ENCODE measurements at places on chromosomes 1 and 21.

GRCh38 chr1:228261706-228262105 lies 53.9 kb downstream of the OBSCN start:
- no peak for DNase-seq

- no peak for DNase-seq
These were observed 70.9 kb upstream of the COL6A1 start for GRCh38 chr21:45910548-45911221.

- DNase-seq, result no peak
These were observed 82.0 kb upstream of the PTGFR start for GRCh38 chr1:78408810-78409209.

DNA sequence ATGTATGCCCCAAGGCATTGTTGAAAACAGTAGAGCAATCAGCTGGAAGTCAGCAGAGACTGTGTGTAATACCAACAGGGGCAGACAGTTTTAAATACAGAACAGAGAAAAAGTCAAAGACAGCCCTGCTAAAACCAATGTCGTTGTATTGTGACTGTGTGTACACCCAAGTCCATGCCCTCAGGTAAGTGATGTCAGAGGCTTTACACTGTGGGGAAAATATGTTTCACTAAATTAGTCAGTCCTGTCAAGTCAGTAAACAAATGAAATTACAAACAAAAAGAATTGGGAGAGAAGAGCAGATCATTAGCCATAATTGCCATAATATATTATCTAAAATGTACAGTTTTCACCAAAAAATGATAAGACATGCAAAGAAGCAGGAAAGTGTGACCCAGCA lies 2.4 kb upstream of the CYP2J2 start:
- no peak for DNase-seq

GRCh38 chr1:151001602-151002001 lies 5.1 kb downstream of the MINDY1 start:
- DNase-seq, result no peak

- no peak for DNase-seq
These were observed 98.4 kb upstream of the TNR start for GRCh38 chr1:175841738-175842187.

- no peak for DNase-seq
These were observed 10.1 kb downstream of the DIPK1A start for GRCh38 chr1:92951141-92951582.

DNA sequence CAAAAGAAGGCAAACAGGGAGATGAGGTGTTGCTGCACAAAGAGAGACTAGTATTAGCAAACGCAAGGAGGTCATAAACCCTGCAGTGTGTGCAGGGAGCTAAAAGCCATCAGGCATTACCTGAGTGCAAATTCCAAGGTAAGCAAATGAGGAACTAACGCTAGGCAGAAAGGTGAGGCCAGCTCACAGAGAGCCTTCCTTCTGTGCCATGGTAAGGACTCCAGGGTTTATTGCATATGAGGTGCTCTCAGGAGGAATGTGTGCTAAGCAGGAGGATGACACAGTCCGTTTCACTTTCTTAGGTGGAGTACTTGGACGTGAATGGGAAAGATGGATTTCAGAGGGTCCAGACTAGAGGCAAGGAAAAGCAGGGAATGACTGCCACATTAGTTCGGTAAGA lies 44.6 kb upstream of the MYBPHL start:
- DNase-seq, result no peak

GRCh38 chr21:38247738-38248510 lies 8.9 kb upstream of the KCNJ15 start:
- DNase-seq, result no peak

GRCh38 chr1:115556236-115556635 lies 85.5 kb upstream of the VANGL1 start:
- DNase-seq, result no peak

DNA sequence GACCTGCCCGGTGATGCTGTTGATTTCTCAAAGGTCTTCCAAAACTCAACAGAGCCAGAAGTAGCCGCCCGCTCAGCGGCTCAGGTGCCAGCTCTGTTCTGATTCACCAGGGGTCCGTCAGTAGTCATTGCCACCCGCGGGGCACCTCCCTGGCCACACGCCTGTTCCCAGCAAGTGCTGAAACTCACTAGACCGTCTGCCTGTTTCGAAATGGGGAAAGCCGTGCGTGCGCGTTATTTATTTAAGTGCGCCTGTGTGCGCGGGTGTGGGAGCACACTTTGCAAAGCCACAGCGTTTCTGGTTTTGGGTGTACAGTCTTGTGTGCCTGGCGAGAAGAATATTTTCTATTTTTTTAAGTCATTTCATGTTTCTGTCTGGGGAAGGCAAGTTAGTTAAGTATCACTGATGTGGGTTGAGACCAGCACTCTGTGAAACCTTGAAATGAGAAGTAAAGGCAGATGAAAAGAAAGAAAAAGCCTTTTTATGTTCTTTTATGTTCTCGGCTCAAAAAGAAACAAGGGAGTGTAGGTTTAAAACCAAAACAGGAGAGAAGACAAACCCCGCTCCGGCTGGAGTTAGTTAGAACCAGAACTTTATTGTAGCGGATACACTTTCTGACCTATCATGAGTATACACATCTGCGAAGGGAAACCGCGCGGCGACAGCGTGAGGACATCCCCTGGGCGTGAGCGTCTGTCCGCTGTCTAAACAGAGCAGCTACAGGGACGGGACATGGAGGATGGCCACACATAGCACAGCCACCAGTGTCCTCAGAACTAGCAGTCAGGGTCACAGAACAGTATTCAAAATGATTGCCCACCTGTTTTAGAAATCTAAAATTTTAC lies 77.1 kb downstream of the PIK3CD start:
- DNase-seq, result no peak

GRCh38 chr21:39097335-39097861 lies 85.9 kb downstream of the PSMG1 start:
- DNase-seq, result no peak

- no peak for DNase-seq
These were observed 49.0 kb downstream of the LTN1 start for GRCh38 chr21:28943631-28944030.

GRCh38 chr1:41784531-41785274 lies 134.0 kb downstream of the HIVEP3 start:
- DNase-seq, result no peak

GRCh38 chr1:31930836-31931592 lies 7.2 kb downstream of the PTP4A2 start:
- DNase-seq, result no peak

- DNase-seq, result no peak
These were observed 29.4 kb downstream of the SPATA17 start for GRCh38 chr1:217660353-217661062.

GRCh38 chr1:67367370-67368045 lies 59.8 kb downstream of the IL12RB2 start:
- DNase-seq, result no peak

DNA sequence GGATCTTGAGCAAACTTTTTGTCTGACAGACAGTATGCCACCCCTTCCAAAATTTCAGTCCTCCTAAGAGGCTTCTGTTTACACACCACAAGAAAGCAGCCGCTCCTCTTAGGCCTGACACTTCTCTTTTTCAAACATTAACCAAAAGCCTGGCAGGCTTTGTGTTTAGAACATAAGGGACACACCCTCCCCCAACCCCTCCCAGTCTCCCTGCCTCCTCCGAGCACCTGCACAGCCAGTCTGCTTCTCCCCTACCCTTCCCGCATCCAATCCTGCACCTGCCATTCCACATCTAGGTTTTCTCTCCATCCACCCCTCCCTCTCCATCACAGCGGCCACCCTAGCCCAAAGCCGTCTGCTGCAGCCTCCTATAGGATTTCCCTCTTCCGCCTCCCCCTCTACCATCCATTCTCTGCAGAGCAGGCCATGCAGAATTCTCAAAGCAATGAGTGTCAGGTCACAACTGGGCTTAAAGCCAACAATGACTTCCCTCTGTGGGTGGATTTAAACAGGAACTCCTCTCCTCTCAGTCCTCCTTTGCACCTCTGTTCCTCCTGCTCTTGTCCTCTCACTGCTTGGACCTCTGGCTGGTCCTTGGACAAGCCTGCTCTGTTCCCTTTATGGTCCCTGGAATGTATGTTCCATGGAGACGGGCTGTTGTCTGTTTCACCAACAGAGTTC lies 478.2 kb downstream of the NPHP4 start:
- no peak for DNase-seq

GRCh38 chr1:6355621-6356020 lies 37.9 kb downstream of the ACOT7 start:
- no peak for DNase-seq

- no peak for DNase-seq
These were observed 19.7 kb downstream of the BTG2 start for GRCh38 chr1:203325026-203325417.

DNA sequence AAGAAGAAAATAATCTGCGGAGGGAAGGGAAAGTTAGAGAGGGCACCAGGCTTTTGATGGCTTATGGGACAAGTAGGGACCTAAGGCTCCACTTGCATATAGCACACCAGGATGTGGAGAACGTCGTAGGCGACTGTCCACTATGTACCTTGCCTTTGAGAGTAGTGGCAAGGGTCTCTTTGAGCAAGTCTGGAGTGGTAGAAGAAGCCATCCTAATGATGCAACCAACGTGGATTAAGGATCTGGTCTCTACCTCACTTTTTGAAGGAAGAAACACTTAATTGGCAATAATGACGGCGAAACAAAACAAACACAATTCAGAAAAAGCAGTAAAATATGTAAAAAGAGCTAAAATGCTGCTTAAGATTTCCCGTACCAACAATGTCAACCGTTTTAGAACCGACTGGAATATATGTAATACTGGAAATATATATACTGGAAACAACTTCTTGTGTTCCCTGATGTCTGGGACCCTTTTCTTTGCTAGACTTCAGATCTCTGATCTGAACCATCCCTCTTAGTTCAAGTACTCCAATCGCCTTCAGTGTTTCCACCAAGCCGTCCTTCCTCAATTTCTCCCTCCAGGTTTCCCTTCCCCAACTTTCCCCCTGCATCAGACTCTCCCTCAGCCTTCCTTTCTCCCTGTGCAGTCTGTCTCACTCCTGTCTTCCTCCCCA lies 821 bp upstream of the KHDRBS1 start:
- DNase-seq, result no peak

DNA sequence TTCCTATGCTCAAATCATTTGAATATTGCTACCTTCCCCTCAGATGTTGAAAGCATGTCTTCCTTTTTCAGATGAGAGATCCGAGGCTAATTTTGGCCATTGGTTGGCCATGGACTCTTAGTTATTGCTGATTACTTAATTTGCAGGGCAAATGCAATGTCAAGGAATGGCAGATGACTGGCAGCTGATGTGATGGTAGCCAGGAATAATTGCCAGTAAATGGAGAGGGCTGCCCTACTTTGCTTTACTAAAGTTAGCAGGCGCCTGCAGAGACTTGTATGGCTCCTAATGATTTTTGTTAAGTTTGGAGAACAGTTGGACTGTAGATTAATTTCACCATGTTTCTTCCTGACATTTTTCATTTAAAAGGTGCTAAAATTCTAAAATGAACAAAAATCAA lies 128.9 kb downstream of the XCL2 start:
- DNase-seq, result no peak

DNA sequence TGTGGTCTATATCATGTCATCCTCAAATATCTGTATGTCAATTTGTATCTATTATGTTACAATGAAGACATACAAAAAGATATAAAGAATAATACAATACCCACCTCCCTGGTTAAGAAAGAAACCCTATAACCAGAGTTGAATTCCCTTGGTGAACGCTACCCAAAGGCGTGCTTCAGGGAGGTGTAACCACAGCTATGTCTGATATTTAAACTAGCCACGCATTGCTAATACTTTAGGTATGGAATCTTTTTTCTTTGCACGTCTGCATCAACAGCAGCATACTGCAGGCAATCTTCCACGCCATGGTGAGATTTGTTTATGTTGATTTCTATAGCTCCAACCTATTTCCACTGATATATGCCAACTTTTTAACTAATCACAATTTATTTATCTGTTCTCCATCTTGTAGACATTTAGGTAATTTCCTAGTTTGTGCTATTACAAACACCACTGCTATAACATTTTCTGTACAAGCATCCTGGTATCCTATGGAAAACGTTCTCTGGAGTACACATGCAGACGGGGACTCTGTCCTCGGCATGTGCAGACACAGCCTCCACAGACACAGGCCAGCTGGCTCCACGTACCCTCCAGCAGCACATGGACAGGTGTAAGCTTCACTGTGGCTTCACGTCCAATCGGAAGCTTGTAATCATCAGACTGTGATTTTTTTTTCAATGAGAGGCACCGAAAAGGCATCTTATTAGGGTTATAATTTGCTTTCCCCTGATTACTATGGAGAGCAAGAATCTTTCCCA lies 58.5 kb downstream of the HSF2BP start:
- DNase-seq, result no peak

DNA sequence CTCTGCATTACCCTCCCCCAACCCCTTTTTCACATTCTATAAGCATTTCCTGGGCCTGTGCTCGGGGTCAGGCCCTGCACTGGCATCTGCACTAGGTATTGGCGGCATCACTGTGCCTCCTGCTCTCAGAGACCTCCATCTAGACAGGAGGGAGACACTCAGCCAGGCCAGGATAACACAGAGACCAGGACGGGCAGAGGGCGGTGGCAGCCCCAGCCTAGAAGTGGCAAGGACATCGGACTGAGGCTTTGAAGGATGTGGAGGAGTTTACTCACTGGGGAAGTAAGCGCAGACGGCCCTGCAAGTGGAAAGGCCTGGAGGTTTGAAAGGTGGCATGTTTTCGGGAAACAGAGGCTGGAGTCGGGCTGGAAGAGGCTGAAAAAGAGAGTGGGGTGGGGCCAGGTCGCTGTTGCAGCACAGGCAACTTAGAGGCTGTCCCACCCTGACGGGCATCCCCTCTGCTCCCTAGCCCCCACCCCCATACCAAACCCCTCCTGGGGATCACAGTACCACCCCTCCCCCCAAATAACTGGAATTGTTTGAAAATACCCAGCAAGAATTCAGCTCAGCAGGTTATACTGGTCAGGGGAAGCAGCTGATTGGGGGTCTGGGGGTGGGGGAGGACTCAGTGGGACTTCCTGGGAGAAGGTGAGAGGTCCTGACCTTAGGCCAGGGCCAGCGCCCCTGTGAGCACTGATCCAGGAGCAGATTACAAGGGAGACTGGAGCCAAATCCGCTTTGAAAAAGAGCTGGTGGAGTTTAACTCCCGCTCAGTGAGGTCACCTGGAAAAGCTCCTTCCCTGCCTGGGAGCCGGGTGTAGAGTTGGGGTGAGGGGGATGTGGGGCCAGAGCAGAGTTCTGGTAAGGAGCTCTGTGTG lies 121.8 kb upstream of the WNT4 start:
- no peak for DNase-seq

GRCh38 chr1:62013264-62013663 lies 181.4 kb upstream of the L1TD1 start:
- no peak for DNase-seq

- DNase-seq, result peak; percentile 52
These were observed 58.4 kb upstream of the COL6A1 start for GRCh38 chr21:45923146-45923545.
